Glutamatergic neuron (in vitro differentiated cells): ENCODE measurements at places on chromosomes 1 and 21. TPM values are rescaled to one million over a fixed set of nuclear protein-coding genes. Genes with fewer than 3 reads are reported as not detected.

GRCh38 chr1:3348196-3348865 lies 106.1 kb upstream of the ARHGEF16 start:
- peaks cover 11% of the 10 kb centered on the region for H3K36me3 ChIP-seq
- no peak overlapping the region for H3K27ac ChIP-seq
- DNase-seq = no peak
- H3K27me3 ChIP-seq = peaks cover 7% of the 10 kb centered on the region

A3GALT2 gene
- 0.71 TPM for total RNA-seq

CHAF1B gene
- 2.0 TPM for total RNA-seq

DNA sequence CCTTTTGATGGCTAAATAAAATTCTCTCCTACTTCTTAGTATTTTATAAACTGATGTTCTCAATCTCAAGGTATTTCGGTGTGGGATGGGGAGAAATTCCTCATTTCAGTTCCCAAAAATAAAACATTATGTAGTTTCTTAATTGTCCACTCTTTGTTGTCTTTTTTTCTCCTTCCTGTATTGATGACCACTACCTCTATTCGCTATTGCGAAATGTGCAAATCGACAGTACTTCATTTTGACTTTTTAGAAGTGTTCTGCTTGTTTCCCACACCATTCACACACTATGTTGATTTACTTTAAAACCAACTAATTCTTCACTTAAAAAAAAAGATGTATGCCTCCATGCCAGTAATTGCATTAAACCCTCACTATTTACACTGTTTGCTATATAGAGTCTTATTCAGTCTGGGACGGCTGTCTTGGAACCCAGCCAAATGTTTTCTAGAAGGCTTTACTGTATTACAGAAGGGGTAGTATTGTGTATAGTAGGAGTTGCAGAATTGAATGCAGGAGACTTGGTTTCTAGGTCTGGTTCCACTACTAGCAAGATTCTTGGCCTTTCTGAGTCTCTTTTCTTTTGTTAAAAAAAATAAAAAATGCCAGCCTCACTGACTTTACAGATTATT lies 5.6 kb downstream of the RNF2 start:
- H3K36me3 ChIP-seq = no peaks in the 10 kb centered on the region
- no peak for DNase-seq
- peaks cover 8% of the 10 kb centered on the region for H3K4me1 ChIP-seq

DNA sequence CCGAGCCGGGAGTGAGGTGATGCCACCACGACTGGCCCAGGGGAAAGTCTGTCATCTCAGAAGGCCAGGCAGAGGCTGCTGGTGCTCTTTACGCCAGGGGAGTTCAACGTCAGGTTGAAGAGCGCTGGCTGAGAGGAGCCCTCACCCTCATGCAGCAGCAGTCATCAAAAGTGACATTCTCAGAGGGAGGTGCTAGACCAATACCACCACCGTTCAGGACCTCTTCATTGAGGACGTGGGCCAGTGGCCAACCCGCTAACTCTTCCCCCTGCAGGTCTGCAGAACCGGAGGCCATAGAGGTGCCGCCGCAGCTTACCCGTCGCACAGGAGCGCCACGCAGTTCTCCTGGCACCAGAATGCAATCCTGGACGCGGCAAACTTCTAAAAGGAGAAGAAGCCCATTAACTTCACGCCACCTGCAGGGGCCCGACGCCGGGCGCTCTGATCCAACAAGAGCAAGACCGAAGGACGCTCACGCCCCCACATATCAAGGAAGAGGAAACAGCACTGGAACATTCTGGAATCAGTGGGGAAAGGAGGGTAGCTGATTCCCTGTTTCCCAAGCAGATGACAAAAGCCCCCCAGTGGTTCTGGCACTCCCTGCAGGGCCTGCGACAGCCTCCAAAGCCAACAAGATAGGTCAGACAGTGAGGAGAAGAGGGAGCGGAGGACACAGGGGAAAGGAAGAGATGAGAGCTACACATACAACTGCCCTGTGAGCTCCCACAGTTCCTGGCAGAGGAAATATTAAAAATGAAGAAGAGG lies 24.9 kb downstream of the WDR4 start:
- H3K27ac ChIP-seq = no peak overlapping the region
- no peaks in the 10 kb centered on the region for H3K36me3 ChIP-seq
- peaks cover 24% of the 10 kb centered on the region for H3K4me1 ChIP-seq
- H3K27me3 ChIP-seq = peaks cover 5% of the 10 kb centered on the region
- no peak for DNase-seq

RGS18 gene
- total RNA-seq = not detected
